ENCODE measurements at places on chromosomes 11 and 22.

DNA sequence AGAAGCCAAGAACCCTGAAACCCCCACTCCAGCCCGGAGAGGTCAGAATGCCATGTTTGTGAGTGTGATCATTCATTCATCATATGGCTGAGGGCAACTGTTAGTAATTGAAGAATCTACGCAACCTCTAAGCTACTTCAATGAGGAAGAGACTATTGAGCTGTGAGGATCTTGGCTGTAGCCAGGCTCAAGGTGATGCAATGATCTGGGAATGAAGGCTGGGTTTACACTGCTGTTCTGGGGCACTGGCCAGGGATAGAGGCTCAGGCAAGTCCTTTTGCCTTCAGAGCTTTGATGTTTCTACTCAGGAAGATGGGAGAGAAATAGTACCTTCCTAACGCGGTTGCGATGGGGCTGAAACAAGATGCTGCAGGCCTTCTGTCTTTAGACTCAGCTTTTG is 12.9 kb downstream of the CRYBB2 start:
- DNase-seq = no peak

DNA sequence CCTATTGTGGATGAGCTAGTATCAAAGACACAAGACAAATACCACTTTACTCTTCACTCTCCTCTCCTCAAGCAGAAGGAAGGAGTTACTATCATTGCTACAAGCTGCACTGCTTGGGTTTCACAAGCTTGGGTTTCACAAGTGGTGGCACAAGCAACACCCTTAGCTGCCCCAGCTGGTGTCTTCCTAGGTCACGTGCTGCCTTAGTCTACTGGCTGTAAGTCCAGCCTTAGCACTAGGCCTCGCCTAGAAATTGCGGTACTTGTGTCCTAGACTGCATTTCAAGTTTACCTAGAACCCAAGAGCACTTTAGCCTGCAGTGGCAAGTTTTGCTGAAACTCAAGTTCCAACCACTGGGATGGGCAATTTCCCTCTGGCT is 86.6 kb downstream of the EHF start:
- no peak for DNase-seq

DNA sequence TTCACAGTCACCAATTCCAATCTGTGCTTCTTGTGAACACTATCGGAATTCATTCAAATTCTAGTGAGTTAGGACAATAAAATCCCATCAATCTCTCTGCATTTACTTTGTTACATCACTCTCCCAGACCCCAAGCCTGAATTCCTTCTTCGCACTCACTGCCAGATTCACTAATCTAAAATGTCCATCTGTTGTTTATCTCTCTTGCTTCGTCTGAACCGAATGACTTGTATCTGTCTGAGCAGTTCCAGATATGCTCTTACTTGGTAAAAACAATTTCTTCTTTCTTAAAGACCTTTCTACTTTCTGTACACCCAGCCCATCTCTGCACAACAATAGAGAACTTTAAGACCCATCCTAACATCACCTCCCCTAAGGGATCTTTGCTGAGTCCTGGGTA is 7.0 kb downstream of the MMP10 start:
- DNase-seq = no peak

DNA sequence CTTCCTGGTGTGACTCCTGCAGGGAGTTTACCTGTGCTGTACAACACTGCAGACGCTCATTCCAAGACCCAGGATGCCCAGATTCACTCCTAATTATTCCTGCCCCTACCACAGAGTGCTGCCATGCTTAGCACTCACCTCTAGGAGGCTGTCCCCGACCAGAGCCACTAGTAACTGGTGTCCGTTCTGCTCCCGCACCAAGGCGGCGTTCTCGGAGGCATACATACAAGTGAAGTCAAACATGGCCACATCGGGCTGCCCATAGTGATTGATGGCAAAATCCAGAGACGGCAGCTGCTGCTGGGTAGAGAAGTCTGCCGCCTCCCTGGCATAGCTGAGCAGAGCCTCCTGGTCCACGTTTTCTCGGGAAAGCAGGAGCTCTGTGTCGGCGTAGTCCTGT is 122.3 kb upstream of the BID start:
- no peak for DNase-seq

All from activated gamma-delta T cell treated with anti-CD3 and anti-CD28 coated beads, Interleukin-2, amount 50 U/mL, for 16 hours (primary cell).